ENCODE measurements at places on chromosomes 11 and 22. TPM values are rescaled to one million over a fixed set of nuclear protein-coding genes. Genes with fewer than 3 reads are reported as not detected.

OR52N4 gene
- total RNA-seq, result not detected

DNA sequence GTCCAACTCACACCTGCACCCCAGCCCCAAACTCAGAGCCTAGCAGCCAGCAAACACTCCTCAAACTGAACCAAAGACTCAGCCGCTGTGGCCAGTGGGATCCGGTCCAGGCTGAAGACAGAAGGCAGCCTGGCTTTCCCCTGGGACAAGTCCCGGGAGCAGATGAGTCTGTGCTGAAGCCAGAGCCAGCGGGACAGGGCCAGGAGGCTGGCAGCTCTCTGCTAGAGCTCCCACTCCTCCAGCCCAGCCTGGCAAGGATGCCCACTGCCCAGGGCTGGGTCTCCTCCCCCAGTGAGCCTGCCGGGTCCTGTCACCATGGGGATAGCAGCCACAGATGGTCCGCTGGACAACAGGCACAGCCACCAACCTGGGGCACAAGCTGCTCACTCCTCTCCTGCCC lies 42.9 kb upstream of the PRR5 start:
- no peak for DNase-seq
- no peak overlapping the region for H3K27ac ChIP-seq
- H3K36me3 ChIP-seq, result no peaks in the 10 kb centered on the region
- no peaks in the 10 kb centered on the region for H3K4me1 ChIP-seq

DNA sequence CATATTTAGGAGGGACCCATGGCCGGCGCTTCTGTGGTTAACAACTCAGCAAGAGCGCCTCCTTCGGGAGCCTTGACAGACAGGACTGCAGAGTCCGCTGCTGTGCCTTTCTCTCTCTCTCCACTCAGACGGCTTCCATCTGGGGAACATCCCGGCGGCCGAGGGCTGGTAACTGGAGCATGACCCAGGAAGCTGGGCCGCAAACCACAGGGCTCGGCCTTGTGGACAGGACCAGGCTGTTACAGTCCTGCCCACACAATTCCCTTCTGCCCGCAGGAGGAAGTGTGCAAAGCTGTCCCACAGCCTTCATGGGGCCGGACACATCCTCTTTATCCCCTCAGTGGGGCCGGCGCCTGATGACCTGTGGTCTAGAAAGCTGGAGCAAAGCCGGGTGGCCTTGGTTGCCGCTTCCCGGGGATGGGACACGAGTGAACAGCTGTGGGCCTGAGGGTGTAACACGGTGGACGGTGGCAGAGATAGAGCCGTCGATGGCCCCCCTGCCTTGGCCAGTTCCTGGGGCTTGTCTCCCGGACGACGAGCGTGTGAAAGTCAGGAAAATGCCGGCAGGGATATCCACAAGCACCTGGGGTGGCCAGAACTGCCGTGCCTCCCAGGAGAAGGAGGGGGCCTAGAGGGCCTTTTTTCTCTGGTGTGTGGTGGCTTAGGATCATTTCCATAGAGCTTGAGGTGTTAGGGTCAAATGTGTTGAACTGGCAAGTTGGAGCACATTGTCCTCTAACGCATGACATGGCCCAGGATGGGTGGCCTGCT lies 50.1 kb downstream of the FBLN1 start:
- peaks cover 38% of the 10 kb centered on the region for H3K4me1 ChIP-seq
- H3K36me3 ChIP-seq, result peaks cover 22% of the 10 kb centered on the region
- no peak for DNase-seq
- no peak overlapping the region for H3K4me3 ChIP-seq
- H3K27ac ChIP-seq, result no peak overlapping the region
- no peaks in the 10 kb centered on the region for H3K27me3 ChIP-seq

SLC15A3 gene
- total RNA-seq, result 5.5 TPM

CAPN1 gene
- total RNA-seq, result 559 TPM

- H3K4me1 ChIP-seq, result peaks cover 16% of the 10 kb centered on the region
- no peak overlapping the region for H3K4me3 ChIP-seq
- DNase-seq, result peak; percentile 69
- H3K27me3 ChIP-seq, result no peaks in the 10 kb centered on the region
- H3K36me3 ChIP-seq, result no peaks in the 10 kb centered on the region
- H3K27ac ChIP-seq, result peak overlapping the region; percentile 9
These were observed 180.9 kb downstream of the KIF18A start for GRCh38 chr11:27926981-27927481.

NNMT gene
- total RNA-seq, result not detected

- no peak overlapping the region for H3K27ac ChIP-seq
- H3K4me1 ChIP-seq, result no peaks in the 10 kb centered on the region
- no peak for DNase-seq
- H3K27me3 ChIP-seq, result peaks cover 42% of the 10 kb centered on the region
- H3K4me3 ChIP-seq, result no peak overlapping the region
These were observed 105.5 kb upstream of the TENM4 start for GRCh38 chr11:79546351-79546750.

- no peaks in the 10 kb centered on the region for H3K36me3 ChIP-seq
- peak; percentile 59 for DNase-seq
- H3K27ac ChIP-seq, result peak overlapping the region; percentile 47
- H3K27me3 ChIP-seq, result no peaks in the 10 kb centered on the region
These were observed 27.0 kb downstream of the GDPD5 start for GRCh38 chr11:75498556-75499255.

- H3K27ac ChIP-seq, result peak overlapping the region; percentile 66
- H3K36me3 ChIP-seq, result no peaks in the 10 kb centered on the region
- no peak for DNase-seq
- peaks cover 49% of the 10 kb centered on the region for H3K4me1 ChIP-seq
- H3K4me3 ChIP-seq, result no peak overlapping the region
- no peaks in the 10 kb centered on the region for H3K27me3 ChIP-seq
These were observed 45.7 kb upstream of the SHANK2 start for GRCh38 chr11:71298016-71298550.

- no peaks in the 10 kb centered on the region for H3K27me3 ChIP-seq
- H3K27ac ChIP-seq, result no peak overlapping the region
- H3K4me1 ChIP-seq, result no peaks in the 10 kb centered on the region
- H3K36me3 ChIP-seq, result no peaks in the 10 kb centered on the region
These were observed 297.1 kb downstream of the DYNC2H1 start for GRCh38 chr11:103406357-103406756.

GRCh38 chr11:31060880-31061279 lies 308.7 kb downstream of the DCDC1 start:
- no peak overlapping the region for H3K4me3 ChIP-seq
- no peak for DNase-seq
- no peaks in the 10 kb centered on the region for H3K4me1 ChIP-seq
- no peaks in the 10 kb centered on the region for H3K27me3 ChIP-seq
- H3K36me3 ChIP-seq, result no peaks in the 10 kb centered on the region

DNA sequence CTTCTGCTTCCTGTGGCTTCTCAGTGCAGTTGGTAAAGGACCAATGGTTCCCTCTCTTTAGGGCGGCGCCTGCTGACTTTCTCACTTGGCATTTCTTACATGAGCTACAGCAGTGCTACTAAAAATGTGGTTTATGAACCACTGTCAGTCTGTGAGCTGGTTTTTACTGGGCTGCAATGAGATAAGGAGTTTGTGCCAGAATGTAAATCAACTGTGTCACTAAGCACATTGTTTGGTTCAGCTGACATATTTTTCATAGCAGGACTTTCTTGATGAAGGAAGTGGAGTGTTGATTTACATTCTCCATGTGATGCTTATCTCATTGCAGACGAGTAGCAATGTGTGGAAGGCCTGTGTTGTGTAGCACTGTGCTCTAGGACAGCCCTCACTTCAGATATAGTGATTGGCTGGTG lies 463.3 kb downstream of the SOX6 start:
- peaks cover 29% of the 10 kb centered on the region for H3K4me1 ChIP-seq
- no peaks in the 10 kb centered on the region for H3K27me3 ChIP-seq

- H3K27me3 ChIP-seq, result no peaks in the 10 kb centered on the region
- DNase-seq, result no peak
- no peaks in the 10 kb centered on the region for H3K4me1 ChIP-seq
- H3K4me3 ChIP-seq, result no peak overlapping the region
These were observed 11.3 kb downstream of the POLDIP3 start for GRCh38 chr22:42603427-42603826.

All from PC-9 (cell line).